ENCODE measurements at places on chromosomes 1 and 21.

DNA sequence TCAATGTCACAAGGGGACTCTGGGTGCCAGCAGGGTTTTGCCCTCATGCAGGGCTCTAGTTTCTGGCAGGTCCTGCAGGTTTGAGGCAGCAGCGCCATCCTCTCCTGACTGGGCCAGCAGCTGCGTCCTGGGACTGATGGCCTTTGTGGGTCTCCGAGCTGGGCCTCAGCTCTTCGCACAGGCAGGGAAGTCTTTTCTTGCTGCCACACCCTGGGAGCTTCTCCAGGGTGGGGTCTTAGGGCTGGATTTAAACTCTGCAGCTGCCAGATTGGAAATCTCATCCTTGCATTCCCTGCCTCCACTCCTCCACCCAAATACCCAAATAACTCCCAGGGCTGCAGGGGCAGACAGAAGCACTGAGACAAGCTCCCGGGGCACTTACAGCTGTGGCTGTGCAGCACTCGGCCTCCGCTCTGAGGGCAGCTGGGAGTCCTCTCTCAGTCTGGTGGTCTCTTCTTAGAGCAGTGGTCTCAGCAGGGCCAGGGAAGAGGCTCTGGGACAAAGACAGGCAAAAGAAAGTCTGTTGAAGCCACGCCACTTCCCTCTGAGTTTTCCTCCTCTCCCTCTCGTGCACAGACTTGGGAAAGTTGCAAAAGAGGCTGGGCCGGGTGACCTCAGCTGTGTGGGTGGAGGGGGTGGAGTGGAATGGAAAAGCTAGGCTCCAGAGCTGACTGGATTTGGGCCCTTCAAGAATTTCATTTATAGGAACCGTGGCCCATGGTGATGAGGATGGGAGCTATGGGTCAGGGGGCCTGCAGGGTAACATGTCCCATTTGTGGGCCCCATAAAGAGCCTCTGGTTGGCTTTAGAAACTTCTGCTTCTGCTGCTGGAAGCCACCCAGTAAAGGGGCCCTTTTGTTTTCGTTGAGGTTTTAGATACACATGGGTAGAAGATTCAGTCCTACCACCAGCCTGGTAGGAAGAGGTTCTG lies at the start of gene RAB7B:
Gene RAB7B, minus strand, starts transcription at position 525 of the 931 bp plus-strand sequence. CDS start 9,260 bp downstream, outside the sequence.
- DNase-seq = no peak

DNA sequence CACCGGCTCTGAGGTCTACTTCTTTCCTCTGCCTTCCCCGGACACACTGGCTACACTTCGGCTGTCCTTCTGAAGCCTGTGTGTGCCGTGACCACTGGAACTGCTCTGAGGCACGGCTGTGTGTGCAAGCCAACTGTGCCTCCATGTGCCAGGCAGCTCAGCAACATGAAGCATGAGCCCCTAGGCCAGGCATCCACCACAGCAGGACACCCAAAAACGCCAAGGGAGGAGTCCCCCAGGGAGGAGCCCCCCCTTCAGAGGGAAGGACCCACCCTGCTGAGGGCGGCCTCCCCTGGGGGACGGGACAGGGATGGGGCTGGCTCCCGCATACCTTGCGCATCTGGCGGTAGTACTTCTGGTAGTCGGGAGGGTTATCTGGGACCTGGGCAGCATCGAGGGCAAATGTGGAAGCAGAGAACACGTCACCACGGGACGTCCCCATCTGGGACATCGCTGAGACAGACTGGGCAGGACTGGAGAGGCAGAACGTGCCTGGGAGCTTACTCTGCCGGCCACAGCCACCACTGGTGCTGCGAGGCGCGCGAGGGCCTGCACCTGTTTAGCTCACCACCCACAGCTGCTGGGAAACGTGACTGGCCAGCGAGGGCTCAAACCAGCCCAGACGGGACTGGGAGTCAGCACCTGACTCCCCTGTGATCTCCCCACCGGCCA lies 20.5 kb downstream of the LSS start:
- DNase-seq = no peak

GRCh38 chr1:66494482-66494881 lies 39.5 kb upstream of the SGIP1 start:
- no peak for DNase-seq

GRCh38 chr1:201930803-201931202 lies 15.5 kb downstream of the LMOD1 start:
- no peak for DNase-seq

- DNase-seq = no peak
These were observed 15.8 kb downstream of the ADGRB2 start for GRCh38 chr1:31748365-31748764.

DNA sequence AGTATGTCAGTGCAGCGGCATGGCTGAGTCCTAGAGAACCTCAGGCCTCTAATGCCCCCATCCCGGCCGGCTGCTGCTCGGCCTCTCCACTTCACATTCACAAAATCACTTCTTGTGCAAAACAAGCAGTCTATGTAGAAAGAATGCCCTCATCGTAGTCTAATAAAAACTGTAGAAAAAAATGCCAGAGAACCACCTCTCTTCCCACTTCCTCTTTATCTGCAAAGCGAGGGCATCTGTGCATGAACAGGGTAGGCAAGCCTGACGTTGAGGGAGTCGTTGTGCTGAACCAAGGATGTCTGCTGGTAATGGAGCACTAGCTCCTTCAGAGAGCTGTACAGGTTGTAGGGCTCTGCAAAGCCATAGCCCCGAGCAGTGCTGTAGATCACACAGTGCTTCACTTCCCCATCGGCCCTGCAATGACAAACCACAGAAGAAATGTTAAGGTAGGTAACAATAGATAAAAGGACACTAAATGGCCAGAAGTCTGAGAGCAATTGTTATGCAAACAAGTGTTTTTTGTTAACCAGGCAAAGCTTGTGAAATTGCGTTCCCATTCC lies 88.9 kb downstream of the PIK3R3 start:
- no peak for DNase-seq

- DNase-seq = no peak
These were observed 47.9 kb upstream of the DYNLT5 start for GRCh38 chr1:66704177-66704875.

DNA sequence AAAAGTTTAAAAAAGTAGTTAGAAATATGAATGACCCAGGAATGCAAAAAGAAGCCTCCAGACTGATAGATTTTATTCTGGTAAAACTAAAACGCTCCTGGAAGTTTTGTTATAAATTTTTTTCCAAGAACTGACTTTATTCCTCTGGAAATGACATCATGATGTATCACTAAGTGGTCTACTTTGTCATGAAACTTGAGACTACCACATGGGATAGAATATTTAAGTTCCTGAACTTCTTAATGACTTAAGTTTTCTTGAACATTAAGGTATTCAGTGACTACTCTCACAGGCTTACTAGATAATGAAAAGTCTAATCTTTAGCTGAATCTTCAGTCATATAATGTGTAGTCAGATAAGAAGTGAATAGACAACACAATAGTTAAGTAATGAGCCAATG lies 842.2 kb downstream of the USP25 start:
- no peak for DNase-seq

DNA sequence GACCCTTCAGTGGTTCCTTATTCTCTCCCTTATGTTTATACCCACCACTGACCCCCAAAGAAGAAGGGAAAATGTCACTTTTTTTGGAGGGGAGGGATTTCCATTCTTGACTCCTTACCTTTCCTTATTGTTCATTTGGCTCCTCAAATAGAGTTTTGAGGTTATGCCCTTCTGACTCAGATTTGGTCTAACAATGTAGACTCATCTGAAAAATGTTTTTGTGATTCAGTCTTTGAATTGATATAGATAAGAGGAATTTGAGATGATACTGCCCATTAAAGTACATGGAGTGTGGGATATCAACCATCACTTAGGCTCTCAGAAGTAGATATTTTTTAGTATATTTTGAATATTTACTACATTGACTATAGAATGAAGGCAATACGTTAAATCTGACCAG lies 16.1 kb downstream of the USP1 start:
- no peak for DNase-seq

- DNase-seq = no peak
These were observed 97.2 kb downstream of the NAV1 start for GRCh38 chr1:201636097-201636496.

GRCh38 chr21:25246546-25246945 lies 360.7 kb downstream of the MRPL39 start:
- DNase-seq = no peak

GRCh38 chr1:157154940-157155514 lies 16.8 kb upstream of the ETV3 start:
- DNase-seq = no peak

- DNase-seq = no peak
These were observed 433 bp downstream of the TIMM17A start for GRCh38 chr1:201955729-201956143.

DNA sequence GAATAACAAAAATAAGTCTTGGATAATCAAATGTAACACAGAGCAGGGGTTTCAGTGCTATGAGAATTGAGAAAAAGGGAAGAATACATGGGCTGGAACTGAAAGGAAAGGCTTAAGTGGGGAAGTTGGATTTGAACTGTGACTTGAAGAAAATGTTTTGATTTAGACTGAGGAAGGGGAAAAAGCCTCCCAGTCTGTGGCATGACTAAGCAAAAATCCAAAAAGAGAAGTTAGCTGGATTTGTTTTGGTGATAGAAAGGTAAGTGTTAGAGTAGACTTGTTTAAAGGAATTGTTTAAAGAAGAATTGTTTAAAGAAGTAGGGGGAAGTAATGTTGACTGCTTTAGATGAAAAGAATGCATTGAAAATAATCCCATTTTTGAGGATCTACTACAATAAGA lies 46.0 kb downstream of the KCNK2 start:
- DNase-seq = no peak

DNA sequence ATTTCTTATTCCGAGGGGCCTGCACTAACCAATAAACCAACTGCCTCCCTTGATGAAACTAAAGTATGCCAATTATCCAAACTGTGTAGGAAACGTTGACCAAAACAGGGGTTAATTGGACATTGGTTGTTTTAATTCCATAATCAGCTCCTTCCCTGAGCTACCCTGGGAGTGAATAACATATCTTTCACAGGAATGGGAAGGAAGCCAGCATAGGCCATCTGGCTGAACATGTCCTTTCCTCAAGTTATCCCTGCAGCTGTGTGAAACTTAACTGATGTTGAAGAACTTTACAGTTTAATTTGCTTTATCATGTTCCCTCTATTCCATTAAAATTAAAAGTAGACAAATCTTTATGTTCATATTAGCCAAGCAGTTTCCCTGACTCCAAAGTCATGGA lies 75.4 kb downstream of the NRIP1 start:
- DNase-seq = no peak

DNA sequence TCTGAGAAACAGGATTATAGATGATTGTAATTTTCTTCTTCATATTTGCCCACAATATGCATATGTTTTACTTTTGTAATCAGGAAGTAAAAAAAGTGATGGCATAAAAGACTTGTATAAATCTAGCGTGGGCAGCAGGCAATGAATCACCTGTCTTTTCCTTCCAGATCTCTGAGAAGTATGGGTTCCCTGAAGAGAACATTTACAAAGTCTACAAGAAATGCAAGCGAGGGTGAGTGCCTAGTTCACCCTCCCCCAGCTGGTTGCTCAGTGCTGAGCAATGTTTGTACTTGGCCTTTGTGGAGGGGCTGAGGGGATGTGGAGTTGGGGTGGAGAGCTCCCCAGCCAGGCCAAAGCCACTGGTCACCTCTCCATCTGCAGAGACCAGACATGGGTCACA lies 30.7 kb downstream of the GRHL3 start:
- DNase-seq = no peak

- no peak for DNase-seq
These were observed 27.2 kb upstream of the PGBD5 start for GRCh38 chr1:230453377-230453776.

- no peak for DNase-seq
These were observed 15.3 kb downstream of the NOC2L start for GRCh38 chr1:943545-944340.

DNA sequence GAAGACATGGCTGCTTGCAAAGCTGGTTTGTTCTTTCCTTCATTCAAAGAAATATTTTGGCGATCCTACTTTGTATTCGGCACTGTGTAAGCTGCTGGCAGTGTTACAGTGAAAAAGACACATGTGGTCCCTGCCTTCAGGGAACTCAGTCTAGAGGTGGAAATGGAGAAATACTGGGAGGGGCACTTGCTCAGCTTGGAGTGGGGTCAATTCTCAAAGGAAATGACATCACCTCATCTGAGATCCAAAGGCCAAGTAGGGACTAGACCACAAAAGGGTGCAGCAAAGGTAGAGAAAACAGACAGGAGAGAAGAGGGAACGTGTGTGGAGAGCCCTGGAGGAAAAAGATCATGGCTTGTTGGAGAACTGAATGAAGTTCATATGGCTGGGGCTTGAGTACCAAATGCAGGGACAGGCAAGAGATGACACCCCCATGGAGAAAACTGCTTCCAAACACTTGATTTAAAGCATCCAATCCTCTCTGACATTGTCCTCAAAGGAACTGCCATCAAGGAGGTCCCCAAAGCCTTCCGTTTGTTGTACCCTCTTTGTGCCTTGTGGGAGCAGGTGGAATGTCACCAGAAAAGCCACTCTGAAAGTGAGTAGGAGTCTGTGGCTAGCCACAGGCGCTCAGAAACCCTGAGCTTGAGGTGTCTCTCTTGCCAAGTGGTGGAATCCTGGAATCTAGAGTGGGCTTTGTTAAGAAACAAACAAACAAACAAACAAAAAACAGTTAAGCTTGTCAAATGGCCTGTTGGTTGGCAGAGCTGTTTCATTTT lies 48.3 kb upstream of the TDRD10 start:
- no peak for DNase-seq

DNA sequence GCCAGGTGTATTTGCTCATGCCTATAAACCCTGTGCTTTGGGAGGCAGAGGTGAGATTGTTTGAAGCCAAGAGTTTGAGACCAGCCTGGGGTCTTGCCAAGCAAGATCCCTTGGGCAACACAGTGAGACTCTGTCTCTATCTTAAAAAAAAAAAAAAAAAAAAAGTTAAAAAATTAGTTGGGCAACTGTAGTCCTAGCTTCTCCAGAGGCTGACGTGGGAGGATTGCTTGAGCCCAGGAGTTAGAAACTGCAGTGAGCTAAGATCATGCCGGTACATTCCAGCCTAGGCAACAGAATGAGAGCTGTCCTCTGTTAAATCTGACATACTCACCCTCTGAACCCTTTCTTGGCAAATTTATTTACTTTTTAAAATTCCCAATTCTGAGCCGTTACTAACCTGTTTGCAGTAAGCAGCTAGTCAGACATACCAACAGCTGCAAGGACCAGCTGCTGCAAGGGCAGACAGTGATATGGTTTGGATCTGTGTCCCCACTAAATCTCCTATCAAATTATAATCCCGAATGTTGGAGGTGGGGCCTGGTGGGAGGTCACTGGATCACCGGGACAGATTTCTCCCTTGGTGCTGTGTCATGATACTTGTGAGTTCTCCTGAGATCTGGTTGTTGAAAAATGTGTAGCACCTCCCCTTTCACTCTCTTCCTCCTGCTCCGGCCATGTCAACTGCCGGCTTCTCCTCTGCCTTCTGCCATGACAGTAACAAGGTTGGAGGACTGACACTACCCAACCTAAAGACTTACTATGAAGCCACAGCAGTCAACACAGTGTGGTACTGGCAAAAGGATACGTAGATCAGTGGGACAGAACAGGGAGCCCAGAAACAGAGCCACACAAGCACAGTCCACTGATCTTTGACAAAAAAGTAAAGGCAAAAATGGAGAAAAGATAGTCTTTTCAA lies 10.6 kb downstream of the PARP1 start:
- no peak for DNase-seq
